ENCODE measurements at places on chromosomes 2 and 18. TPM values are rescaled to one million over a fixed set of nuclear protein-coding genes. Genes with fewer than 3 reads are reported as not detected.

The GBX2 gene
- not detected for total RNA-seq

The DSG1 gene
- not detected for total RNA-seq

The PSMA8 gene
- total RNA-seq, result not detected

The RABL2A gene
- 9.9 TPM for total RNA-seq

The SLC5A7 gene
- total RNA-seq, result not detected

The GIGYF2 gene
- total RNA-seq, result 54.5 TPM

The KIF1A gene
- not detected for total RNA-seq

The PRSS56 gene
- not detected for total RNA-seq

The CYTIP gene
- total RNA-seq, result not detected

The DOK6 gene
- 5.6 TPM for total RNA-seq

The GPR17 gene
- not detected for total RNA-seq

The INPP4A gene
- total RNA-seq, result 18.8 TPM

The XDH gene
- 1.3 TPM for total RNA-seq

The CCDC85A gene
- 0.66 TPM for total RNA-seq

The MFSD6 gene
- 25.6 TPM for total RNA-seq

The FSIP2 gene
- total RNA-seq, result 0.15 TPM

The SERPINB13 gene
- not detected for total RNA-seq

The GPR45 gene
- total RNA-seq, result not detected

The AQP12B gene
- total RNA-seq, result not detected

The ATIC gene
- 61.5 TPM for total RNA-seq

The CACNB4 gene
- total RNA-seq, result 1.2 TPM

The SCG2 gene
- total RNA-seq, result 1.0 TPM

The COMMD1 gene
- total RNA-seq, result 50.3 TPM

The ALPI gene
- total RNA-seq, result not detected
